Activated naive CD8-positive, alpha-beta T cell treated with anti-CD3 and anti-CD28 coated beads, Interleukin-2, amount 10 ng/mL, durations not matched to agents 7 days and 5 days (primary cell): ENCODE measurements at places on chromosomes 3 and 15. TPM values are rescaled to one million over a fixed set of nuclear protein-coding genes. Genes with fewer than 3 reads are reported as not detected.
A peak's percentile ranks its signal among the peaks of the same experiment; 100 is the strongest.

- H3K36me3 ChIP-seq = no peaks in the 10 kb centered on the region
- H3K4me3 ChIP-seq = no peak overlapping the region
- peaks cover 13% of the 10 kb centered on the region for H3K27me3 ChIP-seq
Measured at GRCh38 chr15:42065033-42065432, 29.3 kb downstream of the PLA2G4D start.

GRCh38 chr3:125214738-125215137 is 2.2 kb upstream of the SLC12A8 start:
- no peak for DNase-seq
- H3K36me3 ChIP-seq = no peaks in the 10 kb centered on the region
- no peak overlapping the region for H3K4me3 ChIP-seq
- no peak overlapping the region for H3K27ac ChIP-seq
- H3K27me3 ChIP-seq = peaks cover 45% of the 10 kb centered on the region

DNA sequence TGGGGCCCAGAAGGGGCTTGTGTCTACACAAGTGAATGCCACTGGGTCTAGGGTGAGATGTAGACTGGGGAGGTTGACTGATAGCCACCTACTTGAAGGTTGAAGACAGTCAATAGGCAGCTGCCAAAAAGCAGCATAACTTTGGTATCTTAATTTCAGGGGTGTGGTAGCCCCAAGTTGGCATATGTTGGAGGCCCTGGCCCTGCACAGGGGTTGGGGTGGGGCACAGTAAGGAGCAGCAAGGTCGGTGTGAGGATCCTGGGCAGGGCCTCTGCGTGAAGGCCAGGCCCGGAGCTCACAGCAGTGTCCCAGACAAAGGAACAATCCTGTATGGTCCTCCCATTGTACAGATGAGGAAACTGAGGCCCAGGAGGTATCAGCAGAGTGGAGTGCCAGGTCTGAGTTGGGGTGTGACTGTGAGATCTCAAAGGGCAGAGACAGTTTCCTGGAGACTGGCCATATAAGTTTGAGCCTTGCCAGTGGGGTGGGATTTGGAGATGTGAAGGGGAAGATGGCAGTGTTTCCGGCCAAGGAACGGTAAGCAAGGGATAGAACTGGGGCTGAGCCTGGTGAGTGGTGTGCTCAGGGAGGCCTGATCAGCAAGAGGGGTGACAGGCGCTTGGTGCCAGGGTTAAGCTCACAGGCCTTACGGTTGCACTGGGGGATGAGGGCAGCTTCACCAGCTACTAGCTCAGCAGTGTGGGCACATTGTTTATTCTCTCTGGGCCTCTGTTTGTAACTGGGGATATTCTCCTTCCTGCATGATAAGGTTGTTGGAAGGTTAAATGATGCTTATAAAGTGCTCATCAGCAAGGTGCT is 1.7 kb downstream of the KLHL40 start:
- DNase-seq = peak; percentile 7
- no peak overlapping the region for H3K27ac ChIP-seq
- peaks cover 26% of the 10 kb centered on the region for H3K27me3 ChIP-seq
- peaks cover 2% of the 10 kb centered on the region for H3K4me1 ChIP-seq
- no peak overlapping the region for H3K4me3 ChIP-seq

DNA sequence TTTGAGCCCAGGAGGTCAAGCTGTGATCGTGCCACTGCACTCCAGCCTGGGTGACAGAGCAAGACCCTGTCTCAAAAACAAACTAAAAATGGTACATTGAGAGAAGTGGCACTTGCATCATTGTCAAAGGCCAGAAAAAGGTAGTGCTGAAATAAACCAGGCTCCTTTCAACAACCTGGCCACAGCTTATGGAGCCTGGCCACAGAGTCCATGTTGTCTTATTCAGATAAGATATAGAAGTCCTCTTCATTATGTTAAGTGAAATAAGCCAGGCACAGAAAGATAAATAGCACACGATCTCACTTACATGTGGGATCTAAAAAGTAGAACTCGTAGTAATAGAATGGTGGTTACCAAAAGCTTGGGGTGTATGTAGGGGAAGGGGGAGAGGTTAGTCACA is 34.8 kb downstream of the EMC4 start:
- DNase-seq = no peak
- H3K4me1 ChIP-seq = peaks cover 1% of the 10 kb centered on the region
- H3K36me3 ChIP-seq = peaks cover 13% of the 10 kb centered on the region

DNA sequence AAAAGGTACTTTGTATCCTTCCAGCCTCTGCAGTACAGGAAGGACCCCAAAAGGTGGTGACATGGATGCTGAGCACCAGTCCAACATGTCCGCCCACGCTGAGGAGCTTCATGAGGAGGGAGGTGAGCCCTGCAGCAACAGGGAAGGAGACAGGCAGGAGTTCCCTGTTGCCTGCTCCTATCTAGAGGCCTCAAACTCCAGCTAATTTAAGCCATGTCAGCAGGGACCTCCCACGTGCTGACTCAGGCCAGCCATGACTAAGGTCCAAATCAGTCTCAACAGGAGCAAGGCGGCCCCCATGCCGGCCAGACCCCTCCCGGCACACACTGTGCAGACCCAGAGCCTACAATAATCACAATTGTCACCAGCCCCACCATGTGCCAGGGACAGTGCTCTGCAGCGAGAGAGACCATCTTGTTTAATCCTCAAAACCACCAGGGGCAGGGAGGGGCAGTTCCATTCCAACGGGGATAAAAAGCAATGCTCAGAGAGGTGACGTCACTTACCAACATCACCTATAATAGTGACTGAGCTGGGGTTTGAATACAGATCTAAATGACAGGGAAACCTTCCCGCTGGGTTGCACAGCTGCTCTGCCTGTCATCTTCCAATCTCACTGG is 54.5 kb upstream of the GATA2 start:
- H3K4me3 ChIP-seq = no peak overlapping the region
- peaks cover 28% of the 10 kb centered on the region for H3K27me3 ChIP-seq
- DNase-seq = no peak
- peaks cover 2% of the 10 kb centered on the region for H3K4me1 ChIP-seq

DNA sequence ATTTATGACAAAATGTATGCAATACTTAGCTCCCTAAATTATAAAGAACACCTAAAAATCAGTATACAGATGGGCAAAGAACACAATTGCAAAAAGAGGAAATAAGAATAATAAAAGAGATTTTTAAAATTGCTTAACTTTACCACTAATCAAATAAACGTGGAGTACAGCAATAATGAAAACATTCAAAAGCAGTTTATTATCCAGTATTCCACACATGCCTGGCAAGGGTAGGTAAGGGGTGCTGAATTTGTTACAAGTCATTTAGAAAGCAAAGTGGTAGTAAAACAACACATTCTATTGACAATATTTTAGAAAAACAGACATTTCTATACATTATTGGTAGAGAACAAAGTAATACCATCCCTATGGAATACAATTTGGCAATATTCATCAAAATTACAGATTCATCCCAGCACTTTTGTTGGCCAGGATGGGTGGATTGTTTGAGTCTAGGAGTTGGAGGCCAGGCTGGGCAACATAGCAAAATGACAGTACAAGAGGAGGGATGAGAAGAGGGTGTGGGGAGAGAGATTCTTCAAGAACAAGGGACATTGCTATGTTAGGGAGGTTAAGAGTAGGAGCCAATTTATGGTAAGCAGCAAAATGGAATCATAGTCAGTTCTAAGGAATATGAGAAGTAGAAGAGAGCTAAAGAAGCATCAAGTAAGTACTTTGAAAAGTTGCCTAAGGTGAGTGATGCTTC is 3.7 kb upstream of the ACKR4 start:
- H3K36me3 ChIP-seq = peaks cover 32% of the 10 kb centered on the region
- no peaks in the 10 kb centered on the region for H3K27me3 ChIP-seq
- H3K4me3 ChIP-seq = no peak overlapping the region
- H3K27ac ChIP-seq = no peak overlapping the region
- DNase-seq = no peak
- peaks cover 4% of the 10 kb centered on the region for H3K4me1 ChIP-seq

DNA sequence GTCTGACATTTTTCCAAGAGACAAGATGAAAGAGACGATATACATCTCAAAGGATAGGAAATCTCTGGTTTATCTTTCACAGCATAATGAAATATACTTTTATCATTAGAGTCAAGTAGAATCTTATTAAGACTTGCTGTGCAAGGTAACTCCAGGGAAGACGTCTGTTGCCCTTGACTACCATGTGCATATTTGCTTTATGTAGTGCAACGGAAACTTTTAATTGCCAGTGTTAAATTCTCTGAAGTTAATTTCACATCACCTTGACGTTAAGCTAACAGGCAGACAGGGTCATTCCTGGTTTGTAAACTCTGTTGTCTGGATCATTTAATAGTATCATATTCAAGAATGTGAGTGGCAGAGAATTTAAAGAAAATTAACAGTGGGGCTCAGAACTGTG is 82.8 kb downstream of the LRTM1 start:
- H3K27ac ChIP-seq = no peak overlapping the region
- H3K4me3 ChIP-seq = no peak overlapping the region
- H3K4me1 ChIP-seq = no peaks in the 10 kb centered on the region
- DNase-seq = no peak
- H3K27me3 ChIP-seq = no peaks in the 10 kb centered on the region

GRCh38 chr3:137174514-137174913 is 216.7 kb downstream of the IL20RB start:
- H3K4me1 ChIP-seq = no peaks in the 10 kb centered on the region
- H3K27ac ChIP-seq = no peak overlapping the region
- H3K27me3 ChIP-seq = peaks cover 4% of the 10 kb centered on the region
- no peaks in the 10 kb centered on the region for H3K36me3 ChIP-seq
- no peak for DNase-seq

GRCh38 chr15:95567686-95568085 is 762.8 kb upstream of the NR2F2 start:
- H3K36me3 ChIP-seq = no peaks in the 10 kb centered on the region
- H3K4me1 ChIP-seq = no peaks in the 10 kb centered on the region
- DNase-seq = no peak
- no peak overlapping the region for H3K4me3 ChIP-seq
- peaks cover 18% of the 10 kb centered on the region for H3K27me3 ChIP-seq

GRCh38 chr15:74754593-74755215 is 6.1 kb downstream of the CYP1A2 start:
- no peaks in the 10 kb centered on the region for H3K4me1 ChIP-seq
- DNase-seq = no peak
- no peaks in the 10 kb centered on the region for H3K36me3 ChIP-seq
- peaks cover 6% of the 10 kb centered on the region for H3K27me3 ChIP-seq
- H3K27ac ChIP-seq = no peak overlapping the region
- H3K4me3 ChIP-seq = no peak overlapping the region

GRCh38 chr3:114427285-114428043 is 133.6 kb downstream of the TIGIT start:
- no peaks in the 10 kb centered on the region for H3K4me1 ChIP-seq
- no peaks in the 10 kb centered on the region for H3K36me3 ChIP-seq
- H3K4me3 ChIP-seq = no peak overlapping the region
- H3K27me3 ChIP-seq = no peaks in the 10 kb centered on the region
- DNase-seq = no peak

DNA sequence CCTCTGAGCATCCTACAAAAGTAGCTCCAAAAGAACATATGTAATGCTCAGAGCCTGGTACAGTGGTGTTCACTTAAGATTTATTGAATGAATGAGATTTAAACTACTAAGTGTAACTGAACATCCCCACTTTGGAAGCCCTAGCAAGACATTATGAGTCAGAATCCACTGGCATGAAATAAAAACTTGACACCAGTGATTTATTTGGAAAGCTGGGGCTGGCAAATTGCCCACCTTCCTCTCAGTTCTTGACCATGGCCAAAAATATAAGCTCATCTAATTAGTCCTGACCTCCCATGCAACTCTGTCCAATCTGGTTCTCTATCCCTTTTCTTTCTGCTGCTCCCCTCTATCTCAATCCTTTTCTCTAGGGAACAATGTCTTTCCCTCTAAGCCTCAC is 418.0 kb downstream of the PLCL2 start:
- no peak overlapping the region for H3K4me3 ChIP-seq
- no peaks in the 10 kb centered on the region for H3K27me3 ChIP-seq
- H3K4me1 ChIP-seq = peaks cover 6% of the 10 kb centered on the region
- no peak overlapping the region for H3K27ac ChIP-seq
- H3K36me3 ChIP-seq = peaks cover 5% of the 10 kb centered on the region

DNA sequence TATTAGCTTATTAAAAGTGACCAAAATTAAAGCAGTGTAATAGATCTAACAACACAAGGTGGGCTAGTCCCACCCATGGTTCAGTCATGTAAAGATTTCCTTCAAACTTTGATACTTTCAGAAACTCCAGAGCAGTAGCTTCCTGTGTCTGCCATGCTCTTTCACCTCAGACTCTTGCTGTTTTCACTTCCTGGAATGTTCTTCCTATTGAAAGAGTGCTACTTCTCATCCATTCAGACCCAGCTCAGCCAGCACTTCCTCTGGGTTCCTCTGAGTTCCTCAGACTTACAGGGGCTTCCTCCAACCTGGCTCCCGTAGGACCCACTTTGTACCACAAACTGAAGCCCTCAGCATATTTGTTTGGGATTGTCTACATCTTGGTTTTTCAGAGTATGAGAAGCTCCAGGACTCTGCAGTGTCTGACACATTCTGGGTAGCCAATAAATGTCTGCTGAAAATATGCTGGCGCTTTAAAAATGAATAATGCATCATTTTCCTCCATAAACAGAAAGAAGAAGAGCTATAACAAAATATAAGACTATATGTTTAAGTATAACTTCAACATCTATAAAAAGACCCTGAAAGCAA is 18.0 kb downstream of the NCEH1 start:
- peak overlapping the region; percentile 53 for H3K27ac ChIP-seq
- H3K36me3 ChIP-seq = no peaks in the 10 kb centered on the region
- H3K4me3 ChIP-seq = no peak overlapping the region
- no peak for DNase-seq
- no peaks in the 10 kb centered on the region for H3K27me3 ChIP-seq
- peaks cover 10% of the 10 kb centered on the region for H3K4me1 ChIP-seq

- H3K36me3 ChIP-seq = no peaks in the 10 kb centered on the region
- no peaks in the 10 kb centered on the region for H3K4me1 ChIP-seq
- no peak overlapping the region for H3K4me3 ChIP-seq
- no peak overlapping the region for H3K27ac ChIP-seq
- H3K27me3 ChIP-seq = no peaks in the 10 kb centered on the region
Measured at GRCh38 chr15:28182216-28182615, 83.1 kb upstream of the OCA2 start.

DNA sequence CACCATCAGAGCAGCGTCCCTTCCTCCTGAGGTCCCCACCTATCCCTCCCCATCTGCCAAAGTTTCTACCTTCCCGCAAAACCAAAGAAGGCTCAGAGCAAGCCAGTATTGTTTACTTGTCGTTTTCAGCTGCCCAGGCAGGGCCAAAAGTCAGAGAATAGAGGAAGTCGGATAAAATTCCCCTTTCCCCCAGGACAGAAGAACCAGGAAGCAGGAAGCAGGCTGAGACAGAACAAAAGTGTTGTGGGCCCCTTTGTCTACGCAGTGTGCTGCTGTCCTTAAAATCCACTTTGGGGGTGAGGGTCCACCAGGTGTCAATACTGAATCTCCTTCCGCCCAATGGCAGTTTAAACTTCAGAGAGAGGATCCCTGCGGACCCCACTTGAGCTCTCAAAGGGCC is 18.5 kb upstream of the RPL32 start:
- no peak overlapping the region for H3K4me3 ChIP-seq
- no peak for DNase-seq
- no peaks in the 10 kb centered on the region for H3K36me3 ChIP-seq
- H3K27me3 ChIP-seq = peaks cover 17% of the 10 kb centered on the region

The GNAI2 gene
- total RNA-seq = 448 TPM

The CHRNA3 gene
- not detected for total RNA-seq

The TF gene
- 0.97 TPM for total RNA-seq

The SKOR1 gene
- total RNA-seq = 0.89 TPM

The HPS3 gene
- total RNA-seq = 37.4 TPM
